ENCODE measurements at places on chromosomes 7 and 10.

DNA sequence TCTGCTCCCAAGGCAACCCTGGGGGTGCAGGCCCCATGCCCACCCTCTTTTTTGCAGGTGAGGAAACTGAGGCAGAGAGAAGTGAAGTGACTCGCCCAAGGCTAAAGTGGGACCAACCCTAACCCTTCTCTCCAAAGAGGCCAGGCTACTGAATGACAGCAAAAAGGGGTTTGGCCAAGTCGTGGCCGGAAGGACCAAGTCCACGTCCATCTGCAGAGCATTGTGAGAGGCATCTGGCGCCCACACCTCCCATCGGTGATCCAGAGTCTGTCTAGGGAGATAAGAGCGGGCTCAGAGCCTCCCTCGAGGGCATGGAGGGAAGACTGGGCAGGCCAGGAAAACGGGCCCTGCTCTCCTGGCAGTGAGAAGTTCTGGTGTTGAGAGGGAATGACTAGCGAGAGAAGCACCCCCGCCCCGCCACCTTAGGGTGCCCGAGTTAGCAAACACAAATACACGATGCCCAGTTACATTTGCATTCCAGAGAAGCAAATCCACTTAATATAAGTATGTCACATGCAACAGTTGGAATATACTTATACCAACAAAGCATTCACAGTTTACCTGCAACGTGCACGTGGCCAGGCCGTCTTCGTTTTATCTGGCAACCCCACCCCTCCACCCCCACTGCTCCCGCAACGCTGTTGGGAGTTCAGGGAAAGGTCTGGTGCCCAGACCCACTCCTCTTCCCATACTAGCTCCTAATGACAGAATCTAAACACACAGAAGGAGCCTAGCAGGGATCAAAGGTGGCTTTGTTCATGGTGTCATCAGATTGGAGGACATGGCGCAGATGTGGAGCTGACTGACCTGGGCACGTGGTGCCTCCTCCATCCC is 124.9 kb downstream of the OAT start:
- DNase-seq, result no peak

DNA sequence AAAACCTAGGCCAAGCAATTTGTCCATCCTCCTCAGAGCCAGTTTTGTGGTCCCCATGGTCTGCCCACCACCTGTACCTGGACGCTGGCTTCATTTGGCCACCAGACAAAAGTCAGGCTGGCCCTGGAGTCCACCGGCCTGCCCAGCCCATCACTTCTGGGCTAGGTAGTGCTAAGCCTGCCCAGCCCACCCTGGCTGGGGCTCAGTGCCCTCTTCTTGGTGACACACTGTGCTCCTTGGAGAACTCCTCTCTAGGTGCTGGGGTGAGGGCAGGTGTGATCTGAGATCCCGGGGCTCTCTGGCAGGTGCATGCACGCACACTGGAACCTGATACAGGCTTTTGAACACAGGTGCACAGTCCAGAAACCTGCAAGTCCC is 1.1 kb downstream of the AIFM2 start:
- DNase-seq, result no peak

DNA sequence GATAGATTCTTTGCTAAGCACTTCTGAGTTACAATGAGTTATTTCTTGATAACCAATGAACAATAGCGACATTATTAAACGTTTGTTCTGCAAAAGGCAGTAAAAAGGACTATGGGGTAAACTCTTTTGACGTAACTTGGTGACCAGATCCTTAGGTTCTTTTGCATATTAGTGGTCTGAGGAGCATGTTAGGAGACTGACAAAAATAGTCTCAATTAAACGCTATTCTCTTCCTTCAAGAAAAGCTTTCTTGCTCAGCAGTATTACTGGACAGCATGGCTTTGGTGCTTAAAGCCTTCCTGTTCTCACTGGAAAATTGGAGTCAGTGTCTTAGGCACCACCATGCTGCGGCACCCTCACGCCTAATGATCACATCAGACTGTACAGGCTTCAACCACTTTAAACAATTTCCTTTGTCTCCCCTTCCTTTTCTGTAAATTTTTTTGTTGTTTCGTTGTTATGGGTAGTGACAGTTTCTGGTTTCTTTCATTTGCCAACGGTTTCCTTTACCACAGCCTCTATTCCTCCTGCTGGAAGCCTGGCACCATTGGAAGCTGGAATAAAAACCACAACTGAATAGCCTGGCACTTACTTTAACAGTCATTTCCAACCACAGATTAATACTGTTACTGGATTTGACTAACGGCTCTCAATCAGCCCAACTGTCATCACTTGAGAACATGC is 49.2 kb upstream of the FAM133B start:
- DNase-seq, result no peak

- DNase-seq, result no peak
These were observed 21.0 kb downstream of the OPTN start for GRCh38 chr10:13120786-13121499.

GRCh38 chr7:102064361-102065025 is 222.2 kb upstream of the SH2B2 start:
- DNase-seq, result no peak

GRCh38 chr10:104273899-104274575 is 5.1 kb downstream of the GSTO2 start:
- no peak for DNase-seq

DNA sequence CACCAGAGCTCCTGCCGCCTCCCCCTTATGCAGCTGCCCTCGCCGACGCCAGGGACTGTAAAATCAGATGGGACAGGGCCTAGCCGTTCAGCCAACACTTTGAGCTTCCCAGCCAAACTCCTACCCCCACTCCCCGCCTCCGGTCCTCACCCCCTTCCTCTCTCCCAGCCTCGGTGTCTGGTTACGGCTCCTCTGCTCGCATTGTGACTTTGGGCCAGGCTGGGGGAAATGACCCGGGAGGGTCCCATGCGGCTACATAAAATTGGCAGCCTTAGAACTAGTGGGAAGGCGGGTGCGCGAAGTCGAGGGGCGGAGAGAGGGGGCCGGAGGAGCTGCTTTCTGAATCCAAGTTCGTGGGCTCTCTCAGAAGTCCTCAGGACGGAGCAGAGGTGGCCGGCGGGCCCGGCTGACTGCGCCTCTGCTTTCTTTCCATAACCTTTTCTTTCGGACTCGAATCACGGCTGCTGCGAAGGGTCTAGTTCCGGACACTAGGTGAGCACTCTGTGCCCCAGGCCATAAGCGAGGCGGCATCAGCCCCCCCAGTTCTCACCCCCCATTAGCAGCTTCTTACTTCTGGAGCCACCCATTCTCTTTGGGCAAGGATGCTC is at the start of gene KAZALD1:
Gene KAZALD1 (plus strand): TSS at position 366 of the 608 bp plus-strand sequence. CDS start 604 bp downstream, outside the sequence.
- peak; percentile 86 for DNase-seq

DNA sequence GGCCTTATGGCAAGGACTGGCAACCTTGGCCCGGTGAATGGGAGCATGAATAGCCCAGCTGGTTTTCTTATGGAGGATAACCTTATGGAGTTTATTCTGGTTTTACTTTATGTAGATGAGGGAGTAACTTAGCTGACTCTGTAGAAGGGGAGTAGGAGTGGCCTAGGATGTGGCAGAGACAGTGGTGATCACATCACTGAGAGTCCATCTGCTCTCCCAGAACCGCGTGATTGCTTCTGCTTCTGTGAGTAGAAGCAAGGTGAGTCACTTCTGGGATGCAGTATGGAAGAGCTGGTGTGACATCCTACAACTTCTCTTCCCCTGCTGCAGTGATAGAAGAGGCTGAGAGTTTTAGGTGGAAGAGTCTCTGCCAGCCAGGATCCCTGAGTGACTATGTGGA is 129.2 kb downstream of the RPS24 start:
- DNase-seq, result no peak
